ENCODE measurements at places on chromosomes 7 and 10.

DNA sequence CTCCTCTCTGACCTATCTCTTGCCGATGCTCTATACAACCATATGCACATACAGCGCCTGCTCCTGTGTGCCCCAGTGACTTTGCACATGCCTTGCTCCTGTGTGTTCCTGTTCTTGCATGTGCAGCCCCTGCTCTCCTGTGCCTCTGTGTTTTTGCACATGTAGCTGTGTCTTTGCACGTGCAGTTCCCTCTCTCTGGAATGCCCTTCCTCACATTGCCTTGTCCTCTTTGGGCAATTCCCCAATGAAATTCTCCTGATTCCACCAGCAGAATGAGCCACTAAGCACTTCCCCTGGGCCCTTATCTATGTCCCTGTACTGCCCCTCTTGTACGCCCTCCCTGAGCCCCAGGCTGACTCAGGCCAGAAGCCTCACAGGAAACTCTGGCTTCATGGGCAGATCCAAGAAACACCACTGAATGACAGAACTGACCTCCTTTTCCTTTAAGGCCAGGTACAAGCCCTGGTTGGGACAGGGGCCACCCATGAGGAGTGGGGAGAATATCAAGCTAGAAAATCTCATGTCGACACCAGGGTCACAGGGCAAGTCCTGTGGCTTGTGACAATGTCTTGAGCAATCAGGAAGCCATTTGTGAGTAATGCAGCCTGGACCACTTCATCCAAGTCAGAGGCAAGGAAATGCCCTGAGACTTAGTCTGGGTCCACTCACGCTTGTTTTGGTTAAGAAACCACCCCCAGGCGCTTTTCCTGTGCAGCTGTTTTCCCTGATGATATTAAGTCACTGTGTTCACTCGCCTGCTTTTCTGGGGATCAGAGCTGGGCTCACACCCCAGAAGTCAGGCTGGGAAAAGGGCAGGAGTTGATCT lies 1.9 kb upstream of the ARHGAP22 start:
- DNase-seq: no peak

DNA sequence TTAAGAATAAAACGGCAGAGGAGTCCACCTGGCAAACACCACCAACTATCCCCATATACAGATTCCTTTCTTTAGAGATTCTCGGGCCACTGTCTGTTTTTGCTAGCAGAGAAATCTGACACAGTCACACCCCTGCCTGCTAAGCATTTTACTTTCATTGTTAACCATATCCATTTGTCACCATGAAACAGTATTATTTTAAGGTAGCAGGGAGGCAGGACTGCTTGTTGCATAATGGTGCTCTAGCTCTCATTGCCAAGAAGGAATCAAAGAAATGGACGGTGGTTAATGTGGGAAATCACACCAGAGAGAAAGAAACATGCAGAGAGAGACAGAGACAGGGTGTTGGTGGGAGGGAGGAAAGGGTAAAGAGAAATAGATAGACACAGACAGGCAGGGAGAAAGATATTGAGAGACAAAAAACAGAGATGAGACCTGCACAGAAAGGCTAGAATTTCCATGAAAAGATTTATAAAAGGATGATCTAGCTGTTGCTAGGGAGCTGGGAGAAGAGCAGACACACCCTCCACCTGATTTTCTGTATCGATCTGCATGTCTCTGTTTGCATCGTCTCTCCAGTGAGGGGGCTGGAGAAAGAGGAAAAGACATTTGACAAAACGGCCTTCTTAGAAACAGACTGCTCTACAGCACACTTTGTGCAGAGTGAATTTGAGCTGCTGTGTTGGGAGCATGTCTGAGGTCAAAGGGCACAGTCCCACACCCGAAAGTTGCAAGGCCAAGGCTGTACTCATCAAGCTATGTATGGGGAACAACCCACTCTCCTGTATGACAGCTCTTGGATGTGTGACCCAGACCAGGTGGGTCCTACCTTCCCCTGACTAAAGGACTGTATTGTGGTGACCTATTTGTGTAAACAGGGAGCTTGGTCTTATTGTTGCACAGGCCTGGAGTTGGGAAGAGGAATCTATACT lies 303.1 kb downstream of the FZD1 start:
- no peak for DNase-seq

GRCh38 chr7:45068236-45069023 lies 20.3 kb downstream of the NACAD start:
- DNase-seq: no peak

DNA sequence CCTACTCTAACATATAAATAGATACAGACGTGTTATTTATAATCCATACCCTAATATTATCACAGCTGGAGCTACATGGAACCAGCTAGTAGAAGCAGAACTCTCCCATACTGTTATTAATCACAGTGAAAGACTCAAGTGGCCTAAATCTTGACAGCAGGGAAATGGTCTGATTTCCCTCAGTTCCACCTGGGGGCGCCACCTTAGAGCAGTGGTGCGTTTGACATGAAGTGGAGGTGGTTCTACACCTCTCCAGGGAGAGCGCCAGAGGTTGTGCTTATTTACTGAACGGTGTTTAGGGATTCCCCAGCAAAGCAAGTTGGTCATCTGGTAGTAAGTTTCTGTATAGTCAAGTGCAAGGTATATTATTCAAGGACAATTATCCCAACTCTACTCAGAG lies 17.6 kb downstream of the DNTT start:
- no peak for DNase-seq

- DNase-seq: no peak
Measured at GRCh38 chr10:101941871-101942270, 98.3 kb upstream of the KCNIP2 start.

DNA sequence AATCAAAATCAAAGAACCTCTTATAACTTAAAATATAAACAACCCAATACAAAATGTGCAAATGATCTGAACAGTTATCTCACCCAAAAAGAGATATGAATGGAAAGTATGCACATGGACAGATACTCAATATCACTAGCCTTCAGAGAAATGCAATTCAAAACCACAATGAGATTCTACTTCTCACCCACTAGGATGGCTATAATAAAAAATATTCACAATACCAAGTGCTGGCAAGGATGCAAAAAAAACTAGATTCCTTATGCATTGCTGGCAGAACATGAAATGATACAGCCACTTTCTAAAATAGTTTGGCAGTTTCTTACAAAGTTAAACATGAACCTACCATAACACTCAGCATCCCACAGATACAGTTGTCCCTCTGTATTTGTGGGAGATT lies 130.1 kb upstream of the LRRN3 start:
- DNase-seq: no peak

GRCh38 chr7:75943864-75944263 lies 28.9 kb downstream of the POR start:
- no peak for DNase-seq

DNA sequence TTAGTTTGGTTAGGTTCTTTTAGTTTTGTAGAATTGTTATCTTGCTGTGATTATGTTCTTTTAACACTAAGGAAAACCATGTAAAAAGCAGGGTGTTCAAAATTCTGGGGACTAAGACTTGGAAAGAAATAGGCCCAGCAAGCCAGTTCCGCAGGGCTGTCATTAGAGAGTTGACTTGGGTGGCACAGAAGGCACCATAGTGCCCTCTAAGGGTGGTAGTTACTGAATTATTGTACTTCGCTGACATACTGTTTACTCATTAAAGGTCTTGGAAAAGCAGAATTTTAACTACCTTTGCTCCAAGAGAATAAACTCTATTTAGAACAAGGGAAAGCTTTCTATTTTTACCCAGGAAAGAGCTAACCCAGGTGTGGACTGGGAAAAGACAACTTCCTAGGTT lies 86.5 kb downstream of the OTUD1 start:
- DNase-seq: peak; percentile 27

- no peak for DNase-seq
Measured at GRCh38 chr10:105161767-105162166, 520.7 kb downstream of the SORCS3 start.

DNA sequence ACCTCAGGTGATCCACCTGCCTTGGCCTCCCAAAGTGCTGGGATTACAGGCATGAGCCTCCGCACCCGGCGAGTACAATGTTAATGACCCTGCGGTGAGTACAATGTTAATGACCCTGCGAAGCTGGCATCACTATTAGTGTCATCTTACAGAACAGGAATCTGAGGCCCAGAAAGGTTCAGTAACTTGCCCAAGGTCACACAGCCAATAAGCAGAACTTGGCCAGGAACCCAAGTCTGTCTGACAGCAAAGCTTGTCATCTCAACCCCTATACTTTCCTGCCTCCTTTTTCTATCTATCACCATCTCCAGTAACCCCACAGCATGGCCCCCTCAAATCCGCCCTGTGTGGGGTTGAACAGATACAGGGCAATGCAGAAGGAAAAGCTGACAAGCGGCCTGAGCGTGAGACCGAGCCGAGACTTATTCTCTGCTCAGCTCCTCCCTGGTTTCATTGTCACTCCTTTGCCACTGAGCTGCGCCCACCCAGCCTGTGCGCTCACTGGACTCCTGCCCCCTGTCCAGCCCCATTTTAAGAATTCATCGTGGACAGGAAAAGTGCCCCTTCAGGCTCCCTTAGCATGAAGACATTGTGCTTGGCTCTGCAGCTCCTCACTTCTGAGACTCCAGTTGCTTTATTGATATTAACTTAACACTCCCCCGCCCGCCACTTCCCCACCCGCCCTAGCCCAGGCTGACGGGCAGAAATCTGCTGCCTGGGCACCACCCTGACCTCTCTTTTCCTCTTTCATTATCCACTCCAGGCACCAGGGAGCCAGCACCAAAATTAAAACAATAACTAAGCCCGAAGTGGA lies 58.1 kb upstream of the LBX1 start:
- DNase-seq: no peak

DNA sequence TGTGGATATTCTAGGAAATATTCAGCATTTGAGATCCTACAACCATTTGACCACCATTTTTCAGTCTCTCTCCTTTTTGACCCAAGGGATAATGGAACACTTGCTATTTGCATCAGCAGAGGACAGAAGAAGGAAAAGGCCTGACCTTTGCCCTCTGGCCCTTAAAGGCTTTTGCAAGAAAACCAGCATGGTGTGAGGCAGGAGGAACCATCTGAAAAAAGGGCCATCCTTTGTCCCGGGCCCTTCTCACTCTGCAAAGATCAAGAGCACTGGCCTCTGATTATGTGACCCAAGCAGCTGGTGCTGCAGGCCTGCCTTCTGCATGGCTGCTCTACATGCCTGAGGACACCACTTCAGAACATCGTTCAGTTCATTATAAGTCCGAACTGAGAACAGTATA lies 133.3 kb upstream of the STK17A start:
- no peak for DNase-seq

GRCh38 chr10:10774416-10774815 lies 243.3 kb upstream of the CELF2 start:
- no peak for DNase-seq

DNA sequence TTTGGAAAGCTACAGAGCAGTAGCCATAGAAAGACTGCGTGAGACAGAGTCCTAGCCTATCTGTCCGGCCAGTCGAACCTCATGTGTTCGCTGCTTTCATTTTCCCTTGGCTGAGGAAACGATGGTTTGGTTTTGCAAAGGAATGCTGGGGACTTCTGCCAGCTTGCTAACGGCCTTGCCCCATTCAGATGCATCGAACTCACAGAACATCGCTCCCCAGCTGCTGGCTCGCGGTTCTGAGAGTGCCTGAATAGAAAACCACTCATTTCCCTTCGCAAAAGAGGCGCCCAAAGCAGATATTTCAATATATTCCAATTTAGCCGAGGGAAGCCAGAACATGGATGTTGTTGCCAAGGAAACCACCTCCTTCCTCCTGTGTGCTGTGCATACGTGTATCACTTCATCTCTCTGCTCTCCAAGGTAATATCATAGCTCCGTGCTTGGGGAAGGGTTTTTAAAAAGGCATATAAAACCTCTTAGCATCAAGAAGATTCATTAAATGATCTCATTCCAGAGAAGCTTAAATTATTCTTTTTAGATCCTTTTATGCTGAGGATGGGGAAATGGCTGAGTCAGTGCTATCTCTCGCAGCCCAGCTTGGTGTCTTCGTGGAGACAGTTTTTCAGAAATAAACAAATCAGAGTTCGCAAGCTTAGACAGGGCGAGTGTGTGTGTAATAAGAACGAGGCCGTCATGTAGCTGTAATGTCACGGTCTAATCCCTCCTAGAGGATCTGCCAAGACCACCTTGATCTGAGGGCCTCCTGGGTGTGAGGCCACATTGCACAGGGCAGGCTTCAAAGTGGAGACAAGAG lies 215.2 kb downstream of the RPS24 start:
- peak; percentile 20 for DNase-seq

- no peak for DNase-seq
Measured at GRCh38 chr7:1981878-1982230, 250.9 kb downstream of the MAD1L1 start.

- DNase-seq: no peak
Measured at GRCh38 chr7:133547981-133548380, 295.1 kb downstream of the EXOC4 start.

GRCh38 chr10:65017523-65017922 lies 1496.3 kb downstream of the REEP3 start:
- no peak for DNase-seq

GRCh38 chr7:99767662-99768061 lies 16.3 kb downstream of the CYP3A4 start:
- DNase-seq: no peak

- DNase-seq: no peak
Measured at GRCh38 chr10:71401056-71401455, 4.3 kb downstream of the CDH23 start.

- peak; percentile 37 for DNase-seq
Measured at GRCh38 chr10:110634527-110635209, 9.5 kb upstream of the RBM20 start.

- peak; percentile 39 for DNase-seq
Measured at GRCh38 chr7:142808802-142809583, 38.2 kb downstream of the PRSS2 start.

DNA sequence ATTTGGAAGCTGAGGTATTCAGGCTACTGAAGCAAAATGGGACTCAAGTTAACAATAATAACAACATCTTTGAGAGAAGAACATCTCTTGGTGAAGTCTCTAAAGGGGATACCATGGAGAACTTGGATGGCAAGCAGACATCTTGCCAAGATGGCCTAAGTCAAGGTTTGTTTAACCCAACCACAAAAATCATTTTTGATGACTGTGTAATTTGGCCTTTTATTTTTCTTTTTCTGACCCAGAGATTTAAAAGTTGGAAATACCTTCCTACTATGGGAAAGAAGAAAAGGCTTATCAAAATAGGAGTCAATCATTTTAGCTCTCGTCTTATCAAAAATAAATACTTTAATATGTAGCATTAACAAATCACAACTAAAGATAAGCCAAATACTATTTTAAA lies 72.4 kb downstream of the PON1 start:
- DNase-seq: no peak

DNA sequence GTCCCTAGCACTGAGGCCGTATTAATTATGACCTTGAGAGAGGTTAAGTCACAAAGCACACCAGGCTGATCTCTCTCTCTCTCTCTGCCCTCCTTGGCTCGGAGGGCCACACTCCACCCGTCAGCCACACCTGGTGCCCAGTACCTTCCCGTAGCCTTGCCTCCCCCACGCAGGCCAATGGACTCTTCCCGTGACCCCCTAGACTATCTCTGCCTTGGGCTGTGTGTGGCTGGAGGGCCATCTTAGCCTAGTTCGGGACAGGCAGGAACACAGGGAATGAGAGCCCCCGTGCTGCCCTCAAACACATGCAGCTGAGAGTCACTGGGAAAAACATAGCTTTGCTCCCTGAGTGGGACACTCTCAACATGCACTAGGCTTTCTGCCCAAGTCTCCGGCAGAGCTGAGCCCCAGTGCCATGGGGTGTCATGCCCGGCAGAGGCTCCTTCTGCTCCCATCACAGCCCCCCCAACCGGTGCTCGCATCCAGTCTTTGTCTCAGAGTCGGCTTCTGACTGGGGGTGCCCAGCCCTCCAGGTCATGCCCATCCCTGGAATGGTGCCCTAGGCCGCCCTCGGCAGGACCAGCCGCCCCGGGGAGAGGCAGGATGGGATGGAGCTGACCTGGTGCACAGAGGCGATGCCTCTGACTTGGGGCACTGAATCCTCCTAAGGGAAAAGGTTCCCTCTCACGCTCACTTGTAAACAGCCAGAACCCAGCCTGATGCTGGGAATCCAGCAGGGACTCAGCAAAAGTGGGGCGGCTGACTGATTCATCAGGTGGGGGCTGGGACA lies 63.0 kb downstream of the TCERG1L start:
- no peak for DNase-seq

All from thyroid gland (tissue), 4 donors.